ENCODE measurements at places on chromosomes 7 and 10.

- peak; percentile 19 for DNase-seq
Observed at GRCh38 chr10:14670551-14671240, 104.0 kb downstream of the FAM107B start.

GRCh38 chr7:138945821-138946220, 35.4 kb downstream of the KIAA1549 start:
- no peak for DNase-seq

DNA sequence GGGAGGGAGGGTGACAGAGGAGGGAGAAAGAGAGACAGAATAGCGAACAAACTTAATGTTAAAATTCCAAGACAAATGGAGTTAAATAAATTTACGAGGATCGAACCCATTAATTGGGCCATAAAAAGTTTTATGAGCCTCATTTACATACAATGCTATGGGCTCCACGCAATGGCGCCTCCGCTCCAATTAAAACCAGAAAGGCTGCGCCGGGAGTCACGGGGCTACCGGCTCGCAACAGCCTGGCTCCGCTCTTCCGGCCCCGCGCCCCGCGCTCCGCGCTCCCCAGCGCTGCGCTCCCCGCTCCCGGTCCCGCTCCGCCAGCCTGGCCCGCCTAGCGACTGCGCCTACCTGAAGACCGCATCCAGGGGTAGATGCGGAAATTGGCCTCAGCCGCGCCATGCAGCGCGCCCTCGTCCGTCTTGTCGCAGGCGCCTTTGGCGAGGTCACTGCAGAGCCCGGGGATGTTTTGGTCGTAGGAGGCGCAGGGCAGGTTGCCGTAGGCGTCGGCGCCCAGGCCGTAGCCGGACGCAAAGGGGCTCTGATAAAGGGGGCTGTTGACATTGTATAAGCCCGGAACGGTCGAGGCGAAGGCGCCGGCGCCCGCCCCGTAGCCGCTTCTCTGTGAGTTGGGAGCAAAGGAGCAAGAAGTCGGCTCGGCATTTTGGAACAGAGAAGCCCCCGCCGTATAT, 513 bp downstream of the HOXA7 start:
- DNase-seq: no peak

GRCh38 chr10:131199646-131200045, 111.9 kb downstream of the TCERG1L start:
- DNase-seq: no peak

DNA sequence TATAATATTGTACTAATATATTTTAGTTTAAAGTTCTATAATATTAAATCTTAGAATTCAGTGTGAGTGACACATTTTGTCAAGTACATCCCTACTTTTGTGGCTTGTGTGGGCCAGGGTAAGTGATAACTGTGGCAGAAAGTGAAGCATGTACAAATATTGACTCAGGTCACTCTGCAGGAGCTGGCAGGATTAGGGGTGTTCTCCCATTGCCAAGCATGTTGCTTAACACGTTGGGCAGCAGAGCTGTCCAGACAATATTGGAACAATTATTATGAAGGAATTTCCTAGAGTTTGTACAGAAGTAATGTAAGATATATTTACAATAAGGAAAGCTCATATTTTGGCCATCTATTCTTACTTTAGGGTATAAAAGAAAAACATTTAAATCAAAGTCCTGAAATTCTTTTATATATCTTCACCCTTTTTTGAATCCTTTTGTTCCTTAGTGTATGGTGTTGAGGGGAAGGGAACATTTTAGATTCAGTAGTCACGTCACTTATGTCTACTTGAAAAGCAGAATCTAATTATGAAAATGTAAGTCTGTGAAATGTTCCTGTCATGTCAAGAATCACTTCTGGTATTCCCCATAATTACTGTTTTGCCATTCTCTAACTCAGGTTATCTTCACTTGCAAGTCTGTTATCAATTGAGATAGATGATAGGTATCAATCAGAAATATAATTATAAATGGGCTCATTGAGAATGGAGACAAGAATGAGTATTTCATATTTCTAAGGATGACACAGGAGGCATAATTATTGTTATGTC, 4.0 kb downstream of the HDAC9 start:
- no peak for DNase-seq

DNA sequence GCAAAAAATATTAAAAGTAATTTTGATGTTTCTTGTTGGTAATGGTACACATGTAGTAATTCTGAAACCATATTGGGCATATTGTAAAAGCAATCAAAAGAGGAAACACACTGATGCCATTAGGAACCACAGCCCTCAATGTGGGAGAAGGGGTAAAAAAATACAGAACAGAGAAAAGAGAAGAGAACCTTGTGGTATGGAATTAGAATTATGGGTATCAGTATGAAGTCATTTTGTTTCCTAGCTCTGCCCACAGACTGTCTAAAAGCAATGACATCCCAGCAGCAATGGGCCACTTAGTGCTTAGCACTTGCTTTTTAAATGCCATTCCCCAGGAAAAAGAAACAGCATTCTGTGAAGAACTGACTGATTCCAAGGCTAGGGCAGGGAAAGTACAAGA, 61.5 kb downstream of the CPVL start:
- DNase-seq: no peak

- DNase-seq: no peak
Observed at GRCh38 chr10:71038921-71039320, 150.6 kb upstream of the PCBD1 start.

Data from hepatic stellate cell (primary cell).